Stimulated activated CD4-positive, alpha-beta T cell treated with anti-CD3 and anti-CD28 coated beads, Interleukin-15, amount 100 ng/mL, for 48 hours (primary cell): ENCODE measurements at places on chromosomes 12 and 14.

- no peak for DNase-seq
Observed at GRCh38 chr12:98126637-98127335, 388.6 kb upstream of the TMPO start.

- no peak for DNase-seq
Observed at GRCh38 chr12:112686373-112686772, 105.2 kb upstream of the RPH3A start.

DNA sequence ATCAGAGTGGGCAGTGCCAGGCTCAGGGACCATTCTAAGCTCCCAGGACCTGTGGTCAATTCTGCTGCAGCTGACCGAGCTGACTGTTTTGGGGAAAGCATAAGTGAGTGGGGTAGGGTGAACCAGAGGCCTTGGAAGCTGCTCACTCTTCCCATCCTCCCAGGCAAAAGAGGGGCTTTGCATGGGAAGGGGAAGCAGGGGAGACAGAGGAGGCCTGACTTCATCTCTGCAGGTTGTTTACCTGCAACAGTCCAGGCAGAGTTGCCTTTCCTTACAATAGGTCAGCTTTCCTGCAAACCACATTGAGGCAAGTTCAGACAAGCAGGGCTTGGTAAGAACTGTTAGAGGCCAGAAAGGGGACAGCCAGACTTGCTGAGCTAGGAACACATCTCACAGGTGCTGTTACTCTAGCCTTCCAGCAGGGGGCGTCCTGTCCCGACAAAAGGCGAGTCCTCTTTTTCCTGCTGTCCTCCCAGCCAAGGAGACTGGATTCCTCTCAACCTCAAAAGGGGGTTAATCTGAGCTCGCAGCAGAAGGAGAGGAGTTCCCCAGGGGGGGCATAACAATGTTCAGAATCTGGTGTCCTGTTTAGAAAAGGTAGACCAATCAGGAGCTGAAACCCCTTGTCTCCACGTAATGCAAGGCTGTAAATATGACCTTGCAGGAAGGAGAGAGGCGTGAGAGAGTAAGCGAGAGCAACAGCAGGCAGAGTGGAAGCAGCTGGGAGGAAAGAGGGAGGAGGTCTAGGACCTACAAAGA is 4.3 kb upstream of the DHRS2 start:
- peak; percentile 64 for DNase-seq

GRCh38 chr14:99460793-99461192 is 19.9 kb downstream of the SETD3 start:
- no peak for DNase-seq

DNA sequence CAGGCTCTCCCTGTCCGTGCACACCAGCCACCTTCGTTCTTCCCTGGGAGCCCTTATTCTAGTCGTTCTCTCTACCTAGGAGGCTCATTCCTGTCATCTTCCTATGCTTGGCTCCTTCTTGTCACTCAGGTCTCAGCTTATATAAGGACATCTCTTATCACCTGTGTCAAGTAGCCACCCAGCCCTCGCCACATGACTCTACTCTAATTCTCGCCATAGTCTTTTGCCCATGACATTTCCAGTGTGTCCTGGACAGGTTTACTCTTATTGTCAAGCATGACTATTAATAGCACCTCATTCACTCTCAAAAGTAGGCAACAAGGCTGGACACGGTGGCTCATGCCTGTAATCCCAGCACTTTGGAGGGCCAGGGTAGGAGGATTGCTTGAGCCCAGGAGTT is 175.7 kb upstream of the NUDT4 start:
- DNase-seq, result no peak

- no peak for DNase-seq
Observed at GRCh38 chr14:92088494-92088893, 17.9 kb downstream of the ATXN3 start.

DNA sequence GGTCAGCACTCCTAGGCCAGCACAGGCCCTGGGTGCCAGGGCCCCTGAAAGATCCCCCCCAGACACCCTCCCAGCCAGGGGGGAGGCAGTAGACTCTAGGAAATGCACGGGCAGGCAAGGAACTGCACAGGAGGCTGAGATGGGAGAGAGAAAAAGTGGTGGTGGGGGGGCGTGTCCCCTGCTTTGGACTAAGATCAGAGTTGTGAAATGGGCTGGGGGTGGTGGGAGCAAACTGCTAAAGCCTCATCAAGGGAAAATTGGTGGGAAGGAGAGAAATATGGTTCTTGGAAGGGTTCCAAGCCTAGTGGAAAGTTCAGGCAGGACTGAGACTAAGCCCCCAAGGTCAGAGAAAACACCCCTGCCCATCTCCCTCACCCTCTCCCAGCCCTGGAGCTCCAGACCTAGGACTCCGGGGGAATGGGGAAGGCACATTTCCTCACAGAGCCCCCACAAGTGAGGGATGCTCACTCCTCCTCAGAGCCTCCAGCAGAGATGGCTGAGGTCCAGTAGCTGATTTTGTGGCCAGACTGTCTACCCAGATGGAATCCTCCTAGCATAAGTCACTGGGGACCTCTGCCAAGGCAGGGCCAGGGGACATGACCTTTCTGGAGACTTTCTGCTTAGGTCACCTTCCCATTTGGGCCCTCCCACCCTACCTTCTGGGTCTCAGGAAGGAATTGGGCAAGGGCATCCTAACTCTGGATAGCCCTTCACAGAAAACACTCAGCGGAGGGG is 29.8 kb downstream of the FIGNL2 start:
- no peak for DNase-seq

DNA sequence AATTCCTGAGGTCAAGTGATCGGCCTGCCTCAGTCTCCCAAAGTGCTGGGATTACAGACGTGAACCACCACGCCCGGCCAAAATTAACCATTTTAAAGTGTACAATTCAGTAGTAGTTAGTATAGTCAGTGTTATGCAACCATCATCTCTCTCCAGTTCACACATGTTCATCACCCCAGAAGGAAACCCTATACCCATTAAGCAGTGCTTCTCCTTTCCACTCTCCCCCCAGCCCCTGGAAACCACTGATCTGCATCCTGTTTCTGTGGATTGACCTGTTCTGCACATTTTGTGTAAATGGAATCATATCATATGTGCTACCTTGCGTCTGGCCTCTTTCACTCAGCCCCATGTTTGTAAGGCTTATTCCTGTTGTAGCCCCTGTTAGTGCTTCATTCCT is 52.2 kb downstream of the PHETA1 start:
- DNase-seq, result no peak

GRCh38 chr14:31902002-31902401 is 175.1 kb upstream of the ARHGAP5 start:
- DNase-seq, result no peak

DNA sequence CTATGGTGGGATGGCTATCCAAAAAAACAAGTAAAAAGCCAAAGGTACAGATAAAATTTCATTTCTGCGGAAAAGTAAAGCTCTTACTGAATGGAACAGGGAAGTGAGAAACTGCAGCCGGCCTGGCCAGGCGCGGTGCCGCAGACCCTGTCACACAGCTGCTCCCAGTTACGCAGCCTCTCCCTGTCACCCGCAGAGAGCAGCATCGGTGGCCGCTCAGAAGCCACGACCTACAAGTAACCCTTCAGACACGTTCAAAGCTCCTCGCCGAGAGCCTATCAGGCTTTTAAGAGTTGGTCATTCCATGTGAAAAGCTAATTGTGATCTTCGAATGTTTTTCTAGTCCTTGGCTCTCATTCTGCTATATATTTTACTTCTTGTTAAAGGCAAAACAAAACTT is 11.0 kb upstream of the ANKLE2 start:
- DNase-seq, result no peak

GRCh38 chr12:32049956-32050355 is 56.7 kb upstream of the BICD1 start:
- no peak for DNase-seq

- no peak for DNase-seq
Observed at GRCh38 chr12:90250766-90251165, 542.1 kb upstream of the ATP2B1 start.

- DNase-seq, result no peak
Observed at GRCh38 chr14:44639781-44640385, 132.8 kb upstream of the FSCB start.

- DNase-seq, result no peak
Observed at GRCh38 chr12:26102953-26103352, 21.9 kb downstream of the BHLHE41 start.

- DNase-seq, result no peak
Observed at GRCh38 chr14:81625343-81625742, 91.7 kb upstream of the SEL1L start.

- no peak for DNase-seq
Observed at GRCh38 chr14:62631176-62631575, 414.1 kb downstream of the KCNH5 start.

DNA sequence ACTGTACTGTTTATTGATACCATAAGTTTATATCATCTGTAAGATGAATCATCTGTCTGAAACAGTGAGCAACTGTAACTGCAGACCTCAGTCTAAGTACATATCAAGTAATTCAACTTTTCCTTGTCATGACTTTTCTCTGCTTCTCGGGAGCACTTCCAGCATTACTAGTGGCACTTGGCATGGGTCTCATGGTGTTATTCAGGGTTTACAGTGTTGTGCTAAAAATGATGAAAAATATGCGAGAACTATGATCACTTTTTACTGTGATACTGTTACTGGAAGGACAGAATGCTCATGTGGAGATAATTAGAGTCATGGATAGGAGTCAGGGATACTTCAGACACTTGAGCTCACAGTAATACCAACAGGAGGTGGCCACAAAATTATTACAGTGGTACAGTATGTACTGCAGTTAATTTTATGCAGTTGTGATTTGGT is 8.3 kb downstream of the KTN1 start:
- no peak for DNase-seq

DNA sequence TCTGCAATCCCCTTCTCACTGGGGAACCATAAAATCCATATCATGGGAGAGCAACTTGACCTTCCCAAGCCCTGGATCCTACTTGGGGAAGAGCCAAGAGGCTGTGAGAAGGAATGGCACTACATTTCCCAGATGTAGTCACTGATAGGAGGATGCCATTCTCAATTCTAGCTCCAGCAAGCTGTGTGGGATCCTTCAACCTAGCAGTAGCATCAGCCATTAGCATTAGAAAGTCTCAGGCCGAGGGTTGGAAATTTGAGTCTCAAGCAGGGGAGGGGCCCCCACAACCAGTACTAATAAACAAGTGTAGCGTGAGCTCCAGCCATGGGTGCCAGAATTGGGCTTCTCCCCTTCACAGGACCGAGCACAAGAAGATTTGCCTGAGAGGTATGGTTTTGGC is 84.3 kb upstream of the NELL2 start:
- DNase-seq, result no peak

GRCh38 chr14:103499709-103500108 is 22.9 kb downstream of the CKB start:
- no peak for DNase-seq

- DNase-seq, result no peak
Observed at GRCh38 chr14:101665478-101666078, 95.9 kb upstream of the PPP2R5C start.

- no peak for DNase-seq
Observed at GRCh38 chr12:103529306-103529705, 33.5 kb upstream of the C12orf42 start.

DNA sequence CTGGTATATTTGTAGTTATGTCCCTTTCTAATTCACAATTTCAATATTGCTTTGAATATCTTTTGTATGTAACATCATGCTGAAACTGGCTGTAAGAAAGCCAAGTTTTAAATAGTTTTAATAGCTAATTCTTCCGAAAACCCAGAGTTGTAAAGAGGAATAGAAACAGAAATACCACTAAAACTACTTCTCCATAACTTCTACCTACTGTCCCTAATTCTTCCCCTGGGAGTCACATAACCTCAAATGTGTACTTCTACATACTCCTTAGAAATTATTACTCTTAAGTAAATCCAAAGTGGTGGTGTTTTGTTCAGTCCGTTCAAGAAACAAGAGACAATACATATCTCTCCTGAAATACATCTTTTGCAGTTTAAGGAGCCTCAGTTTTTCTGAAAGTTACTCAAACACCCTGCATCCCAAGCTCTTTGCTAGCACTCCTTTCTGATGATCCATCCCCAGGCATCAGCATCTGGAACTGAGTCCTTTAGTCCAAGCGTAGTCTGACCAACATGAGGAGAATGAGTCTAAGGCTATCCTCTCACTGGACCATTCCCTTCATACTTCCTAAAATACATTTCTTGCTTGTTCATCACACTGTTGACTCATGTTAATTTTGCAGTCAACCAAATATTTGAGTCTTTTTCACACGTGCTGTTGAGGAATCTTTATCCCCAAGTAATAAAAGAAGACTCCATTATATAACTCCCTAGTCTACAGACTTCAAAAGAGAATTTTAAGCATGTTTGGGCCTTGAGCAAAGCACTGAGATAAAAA is 214.3 kb upstream of the NUDT4 start:
- DNase-seq, result no peak

DNA sequence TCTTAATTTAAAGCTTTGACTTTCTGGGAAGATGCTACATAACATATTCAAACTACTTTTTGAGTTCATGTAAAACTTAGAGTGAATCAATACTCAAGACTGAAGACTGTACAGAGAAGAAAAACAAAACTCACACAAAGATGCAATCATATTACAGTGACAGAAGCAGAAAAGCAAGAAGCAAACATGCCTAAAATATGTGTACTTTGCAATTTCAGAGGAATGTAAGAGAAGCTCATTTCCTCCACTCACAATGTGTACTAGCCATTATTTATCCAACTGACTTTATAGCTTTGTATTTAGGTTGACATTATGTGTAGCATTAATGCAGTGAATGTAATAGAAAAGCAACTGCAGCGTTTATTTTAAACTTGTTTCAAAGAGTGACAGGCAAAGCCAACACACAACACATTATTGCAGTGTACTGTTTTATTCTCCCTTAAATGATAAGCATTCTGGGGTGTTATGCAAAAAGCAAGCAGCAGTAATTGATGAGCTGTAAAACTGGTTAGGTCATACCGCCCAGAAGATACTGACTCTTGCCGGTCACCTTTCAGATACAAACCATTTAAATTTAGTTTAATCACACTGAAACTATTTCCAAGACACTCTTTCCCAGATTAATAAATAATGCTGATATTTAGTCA is 88.2 kb upstream of the PAWR start:
- no peak for DNase-seq

DNA sequence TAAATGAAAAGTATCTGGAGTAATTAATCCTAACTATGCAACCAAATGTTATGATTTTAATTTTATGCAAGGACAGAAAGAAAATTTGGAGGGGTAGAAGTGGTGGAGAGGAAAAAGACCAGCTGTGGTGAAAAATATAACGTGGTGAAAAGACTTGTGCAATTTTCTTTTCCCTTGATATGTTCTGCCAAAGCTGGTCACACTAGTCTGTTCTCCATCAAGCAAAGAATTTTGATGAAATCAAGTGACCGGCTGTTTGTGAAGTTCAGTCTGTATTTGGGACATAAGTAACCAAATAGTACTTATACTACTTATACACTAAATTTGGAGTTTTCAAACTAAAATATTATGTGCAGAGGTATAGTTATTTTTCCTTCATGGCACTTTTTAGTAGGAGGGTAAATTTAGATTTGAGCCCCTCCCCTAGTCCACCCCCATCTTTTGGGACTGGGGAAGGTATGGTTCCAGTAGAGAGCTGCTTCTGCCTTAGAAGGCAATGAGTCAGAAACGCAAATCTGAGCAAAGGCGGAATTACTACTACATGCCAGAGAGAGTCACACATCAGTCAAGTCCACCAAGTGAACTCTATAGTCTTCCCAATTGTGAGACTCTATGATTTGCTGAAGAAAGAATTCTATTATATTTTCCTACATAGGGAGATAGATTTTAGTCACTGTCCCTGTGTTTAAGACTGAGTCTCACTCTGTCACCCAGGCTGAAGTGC is 229.7 kb downstream of the SLC25A21 start:
- DNase-seq, result no peak
